ENCODE measurements at places on chromosomes 6 and 20. TPM values are rescaled to one million over a fixed set of nuclear protein-coding genes. Genes with fewer than 3 reads are reported as not detected.

Gene KCNK16
- not detected for polyA plus RNA-seq

Gene SNRPB
- 171 TPM for polyA plus RNA-seq

Gene KCNS1
- 0.73 TPM for polyA plus RNA-seq

Gene SLC35F1
- 2.4 TPM for polyA plus RNA-seq

DNA sequence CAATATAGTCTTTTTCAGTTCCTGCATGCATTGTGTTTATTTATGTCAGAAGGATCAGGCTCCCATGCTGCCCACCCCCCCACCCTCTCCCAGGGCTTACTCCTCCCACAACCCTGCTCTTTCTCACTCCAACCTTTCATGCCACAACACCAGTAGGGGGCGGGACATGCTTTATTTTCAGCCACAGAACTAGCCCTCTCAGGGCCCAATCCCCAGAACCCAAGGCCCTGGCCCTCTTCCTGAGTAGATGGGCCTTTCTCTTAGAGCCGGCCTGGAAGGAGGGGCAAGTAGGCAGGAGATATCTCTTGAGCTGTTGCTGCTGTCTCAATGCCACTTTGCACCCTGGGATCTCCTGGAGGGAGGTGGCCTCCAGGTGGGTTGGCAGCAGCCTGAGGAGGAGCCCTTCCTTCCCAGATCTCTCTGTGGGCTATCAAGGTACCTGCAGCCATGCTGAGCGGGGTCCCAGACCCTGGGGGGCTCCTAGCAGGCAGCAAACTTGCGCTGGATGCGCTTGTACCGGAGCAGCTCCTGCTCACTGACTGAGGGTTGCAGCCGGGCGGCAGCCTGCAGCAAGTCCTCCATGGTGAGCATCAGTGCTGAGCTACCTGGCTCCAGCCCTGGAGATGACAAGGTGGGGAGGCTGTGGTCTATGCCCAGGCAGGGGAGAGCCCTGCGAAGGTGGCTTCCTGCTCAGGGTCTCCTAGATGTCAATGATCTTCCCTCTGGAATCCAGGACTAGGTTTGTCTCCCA is 3.5 kb downstream of the GNMT start:
- DNase-seq: no peak

DNA sequence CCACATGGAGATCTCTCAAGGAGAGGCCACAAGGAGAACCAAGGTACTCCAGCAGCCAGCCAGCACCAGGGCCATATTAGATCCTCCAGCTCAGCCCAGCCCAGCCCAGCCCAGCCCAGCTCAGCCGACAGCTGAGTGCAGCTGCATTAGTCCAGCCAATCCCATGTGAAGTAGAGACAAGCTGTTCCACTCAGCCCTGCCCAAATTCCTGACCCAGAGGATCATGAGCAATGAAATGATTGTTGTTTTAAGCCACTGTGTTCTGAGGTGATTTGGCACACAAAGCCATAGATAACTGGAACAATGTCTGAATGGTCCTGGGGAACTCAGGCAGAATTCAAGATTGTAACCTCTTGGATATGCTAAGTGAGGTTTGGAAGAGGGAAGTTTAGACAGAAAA is 59.5 kb upstream of the BMP2 start:
- DNase-seq: no peak

- no peak for DNase-seq
These were observed 667 bp downstream of the STX11 start for GRCh38 chr6:144150710-144151657.

DNA sequence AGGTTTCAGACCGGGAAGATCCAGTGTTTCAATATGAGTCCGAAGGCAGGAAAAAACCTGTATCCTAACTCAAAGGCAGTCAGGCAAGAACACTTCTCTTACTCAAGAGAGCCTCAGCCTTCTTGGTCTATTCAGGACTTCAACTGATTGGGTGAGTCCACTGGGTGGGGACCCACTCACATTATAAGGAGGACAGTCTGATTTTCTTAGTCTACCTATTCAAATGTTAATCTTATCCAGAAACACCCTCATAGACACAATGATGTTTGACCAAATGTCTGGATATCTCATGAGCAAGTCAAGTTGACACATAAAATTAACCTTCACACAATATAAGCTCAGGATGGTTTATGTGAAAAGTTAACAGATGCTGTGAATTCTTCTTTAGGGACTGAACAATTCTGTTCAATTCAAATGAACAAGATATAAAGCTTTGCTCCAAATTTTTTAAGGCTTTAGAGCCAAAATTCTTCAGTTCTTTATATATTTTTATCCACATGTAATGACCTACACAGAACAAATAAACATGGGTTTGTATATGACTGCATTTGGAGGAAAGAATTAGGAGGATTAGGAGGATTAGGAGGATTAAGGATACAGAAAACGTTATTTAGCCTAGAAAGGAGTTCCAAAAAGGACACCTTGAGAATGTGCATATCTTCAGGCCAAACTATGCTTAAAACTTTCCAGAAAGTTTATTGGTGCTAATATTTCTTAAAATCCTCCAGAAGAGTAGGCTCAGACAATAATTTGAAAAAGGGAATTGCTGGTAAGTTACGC is 35.3 kb upstream of the LAMA2 start:
- no peak for DNase-seq

GRCh38 chr6:145187491-145188206 is 547.7 kb downstream of the EPM2A start:
- DNase-seq: no peak

GRCh38 chr6:56637640-56638039 is 5.0 kb downstream of the DST start:
- DNase-seq: peak; percentile 38

DNA sequence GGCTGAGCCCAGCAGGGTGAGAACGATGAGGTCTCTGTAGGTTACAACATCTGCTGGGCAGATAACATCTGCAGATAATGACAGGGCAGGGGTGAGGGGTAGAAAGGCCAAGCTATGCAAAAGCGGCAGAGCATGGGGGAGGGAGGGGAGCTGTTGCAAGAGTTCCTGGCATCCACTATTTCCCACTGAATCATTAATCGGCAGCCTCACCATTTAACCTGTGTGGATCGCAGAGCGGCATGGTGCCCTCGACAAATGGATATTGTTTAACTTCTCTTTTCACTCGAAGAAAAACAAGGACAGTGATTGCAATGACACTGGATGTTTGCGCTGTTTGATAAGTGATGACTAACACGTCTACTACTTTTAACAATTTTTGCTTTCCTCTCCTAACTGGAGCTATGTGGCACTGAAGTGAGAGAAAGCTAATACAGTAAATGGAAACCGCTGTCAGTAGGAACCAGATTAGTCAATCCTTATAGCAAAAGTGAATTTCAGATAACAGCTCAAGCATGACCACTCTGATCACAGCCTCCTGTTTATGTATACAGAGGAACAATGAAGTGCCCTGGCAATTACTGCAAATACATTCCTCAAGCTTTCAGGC is 381.5 kb downstream of the TFAP2A start:
- DNase-seq: peak; percentile 27
